ENCODE measurements at places on chromosomes 7 and 10.

DNA sequence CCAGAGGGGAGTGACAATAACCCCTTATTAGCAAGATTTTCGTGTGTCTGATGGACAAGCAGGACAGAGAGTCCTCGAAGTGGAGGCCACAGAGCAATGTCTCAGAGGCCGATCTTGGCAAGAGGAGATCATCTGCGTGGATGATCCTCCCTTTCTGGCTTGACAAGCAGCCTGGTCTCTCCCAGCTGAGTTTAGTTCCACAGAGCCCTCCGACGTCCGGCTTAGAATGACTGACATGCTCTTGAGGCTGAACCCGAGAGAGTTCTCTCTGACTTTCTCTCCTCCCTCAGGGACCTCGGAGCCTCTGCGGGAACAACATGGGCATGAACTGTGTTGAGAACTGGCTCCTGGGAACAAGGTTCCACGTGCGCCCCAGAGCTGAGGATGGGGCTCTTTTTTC, 180.7 kb upstream of the PFKP start:
- DNase-seq = no peak

DNA sequence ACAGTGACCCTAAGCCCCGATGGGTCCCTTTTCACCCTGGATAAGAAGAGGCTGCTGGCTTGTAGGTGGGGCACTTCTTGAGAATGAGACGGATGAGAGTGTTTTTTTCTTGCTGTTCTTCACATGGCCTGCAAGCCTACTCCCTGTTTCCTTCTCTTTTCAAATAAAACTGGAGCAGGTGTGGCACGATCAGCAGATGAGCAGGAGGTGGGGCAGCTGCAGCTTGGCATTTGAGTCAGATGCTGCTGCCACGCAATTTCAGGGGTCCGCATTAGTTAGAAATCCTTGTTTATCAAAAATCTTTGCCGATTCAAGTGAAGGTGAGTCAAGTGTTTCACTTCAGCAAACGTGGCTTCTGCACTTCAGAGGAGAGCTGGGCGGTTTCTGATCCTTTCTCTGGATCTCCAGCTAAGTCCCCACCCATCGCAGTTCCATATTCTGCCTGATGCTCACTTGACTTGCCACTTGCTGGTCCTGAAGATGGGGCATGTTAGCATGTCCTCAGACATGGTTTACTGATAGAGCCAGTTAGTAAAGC, 20.8 kb downstream of the WDFY4 start:
- DNase-seq = no peak

DNA sequence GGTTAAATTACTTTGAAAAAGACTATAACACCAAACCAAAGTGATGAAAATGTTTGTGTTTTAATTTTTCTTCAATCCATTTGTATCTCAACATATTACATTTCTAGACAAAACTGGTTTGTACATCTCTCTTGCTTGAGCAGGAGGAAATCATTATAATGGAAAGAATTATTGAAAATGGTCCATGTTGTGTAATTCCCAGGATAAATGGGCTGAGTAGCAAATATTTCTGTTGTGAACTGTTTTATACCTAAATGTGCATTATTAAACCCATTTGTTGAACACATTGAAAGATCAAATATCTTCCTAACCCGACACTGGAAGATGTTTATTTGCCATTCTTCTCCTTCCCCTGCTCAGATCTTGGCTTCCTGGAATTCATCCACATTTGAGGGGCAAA, 14.1 kb upstream of the CDK6 start:
- DNase-seq = no peak

DNA sequence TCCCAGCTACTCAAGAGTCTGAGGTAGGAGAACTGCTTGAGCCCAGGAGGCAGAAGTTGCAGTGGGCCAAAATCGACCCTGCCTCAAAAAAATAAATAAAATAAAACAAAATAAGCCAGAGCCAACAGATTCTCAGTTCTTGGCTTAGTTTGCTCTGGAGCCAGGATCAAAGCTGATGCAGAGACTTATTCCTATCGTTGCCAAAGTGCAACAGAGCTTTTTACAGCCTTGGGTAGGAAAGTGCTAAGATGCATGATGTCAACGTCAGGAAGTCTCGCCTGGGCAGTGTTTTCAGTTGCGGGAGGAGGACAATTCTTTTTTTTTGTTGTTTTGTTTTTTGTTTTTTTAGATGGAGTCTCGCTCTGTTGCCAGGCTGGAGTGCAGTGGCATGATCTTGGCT, 43.8 kb upstream of the CYTH3 start:
- no peak for DNase-seq

- DNase-seq = no peak
These were observed 7.7 kb downstream of the SLC37A3 start for GRCh38 chr7:140390466-140391190.

- no peak for DNase-seq
These were observed 20.6 kb upstream of the USP6NL start for GRCh38 chr10:11631890-11632587.

GRCh38 chr7:129213828-129214227, 11.0 kb upstream of the AHCYL2 start:
- DNase-seq = no peak
